T follicular helper cell (primary cell): ENCODE measurements at places on chromosomes 16 and 17.

DNA sequence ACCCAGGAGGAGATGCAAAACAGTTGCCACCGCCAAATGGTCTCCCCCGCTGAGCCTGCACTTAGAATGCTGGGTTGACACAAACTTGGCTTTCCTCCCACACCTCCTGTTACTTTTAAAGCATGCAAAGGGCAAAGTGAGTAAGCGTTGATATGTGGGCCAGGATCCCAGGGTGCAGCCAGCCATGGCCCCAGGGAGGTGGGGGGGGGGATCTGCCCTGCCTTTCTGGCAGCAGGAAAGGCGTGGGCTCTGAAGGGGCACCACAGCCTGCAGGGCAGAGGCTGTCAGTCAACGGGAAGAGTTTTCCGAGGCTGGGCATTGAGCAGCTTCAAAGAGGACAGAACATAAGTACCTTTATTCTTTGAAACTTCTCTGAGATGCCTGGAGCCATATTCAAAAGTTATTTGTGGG is 142.3 kb downstream of the ABCC12 start:
- DNase-seq: no peak

- DNase-seq: no peak
Measured at GRCh38 chr16:50856991-50857390, 115.1 kb downstream of the CYLD start.

DNA sequence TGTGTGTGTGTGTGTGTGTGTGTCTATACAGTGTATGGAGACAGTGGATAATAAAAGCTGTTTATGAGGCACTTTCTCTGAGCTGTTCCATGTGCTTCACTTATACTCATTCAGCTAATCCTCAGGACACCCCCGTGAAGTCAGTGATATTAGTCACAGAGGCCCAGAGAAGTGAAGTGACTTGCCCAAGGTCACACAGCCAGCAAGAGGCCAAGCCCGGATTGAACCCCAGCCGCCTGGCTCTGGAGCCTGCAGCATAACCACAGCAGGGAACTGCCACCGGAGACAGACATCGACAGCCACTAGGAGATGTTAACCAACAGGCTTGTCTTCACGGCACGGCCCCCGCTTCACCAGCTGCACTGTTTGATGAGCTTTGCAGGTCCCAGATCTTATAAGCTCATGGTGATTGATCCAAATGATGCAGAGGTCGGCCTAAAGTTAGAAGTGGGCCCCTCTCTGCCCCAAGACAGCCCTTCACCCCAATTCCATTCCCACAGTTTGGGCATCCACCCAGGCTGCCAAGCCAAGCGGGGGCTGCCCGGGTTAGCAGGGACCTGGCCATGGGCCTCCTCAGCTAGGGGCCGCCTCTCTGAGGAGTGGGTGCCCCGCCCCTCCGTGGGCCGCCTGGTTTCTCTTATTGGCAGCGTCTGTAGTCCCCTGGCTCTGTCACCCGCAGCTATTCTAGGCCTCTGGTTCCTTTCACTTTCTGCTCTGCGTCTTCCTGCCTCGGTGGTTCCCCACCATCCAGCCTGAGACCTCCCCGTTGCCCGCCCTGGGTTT is 30.9 kb downstream of the SOCS1 start:
- DNase-seq: peak; percentile 40

GRCh38 chr17:47630614-47631013 is 19.1 kb upstream of the KPNB1 start:
- no peak for DNase-seq

GRCh38 chr16:68651136-68651535 is 6.0 kb downstream of the CDH3 start:
- DNase-seq: no peak

DNA sequence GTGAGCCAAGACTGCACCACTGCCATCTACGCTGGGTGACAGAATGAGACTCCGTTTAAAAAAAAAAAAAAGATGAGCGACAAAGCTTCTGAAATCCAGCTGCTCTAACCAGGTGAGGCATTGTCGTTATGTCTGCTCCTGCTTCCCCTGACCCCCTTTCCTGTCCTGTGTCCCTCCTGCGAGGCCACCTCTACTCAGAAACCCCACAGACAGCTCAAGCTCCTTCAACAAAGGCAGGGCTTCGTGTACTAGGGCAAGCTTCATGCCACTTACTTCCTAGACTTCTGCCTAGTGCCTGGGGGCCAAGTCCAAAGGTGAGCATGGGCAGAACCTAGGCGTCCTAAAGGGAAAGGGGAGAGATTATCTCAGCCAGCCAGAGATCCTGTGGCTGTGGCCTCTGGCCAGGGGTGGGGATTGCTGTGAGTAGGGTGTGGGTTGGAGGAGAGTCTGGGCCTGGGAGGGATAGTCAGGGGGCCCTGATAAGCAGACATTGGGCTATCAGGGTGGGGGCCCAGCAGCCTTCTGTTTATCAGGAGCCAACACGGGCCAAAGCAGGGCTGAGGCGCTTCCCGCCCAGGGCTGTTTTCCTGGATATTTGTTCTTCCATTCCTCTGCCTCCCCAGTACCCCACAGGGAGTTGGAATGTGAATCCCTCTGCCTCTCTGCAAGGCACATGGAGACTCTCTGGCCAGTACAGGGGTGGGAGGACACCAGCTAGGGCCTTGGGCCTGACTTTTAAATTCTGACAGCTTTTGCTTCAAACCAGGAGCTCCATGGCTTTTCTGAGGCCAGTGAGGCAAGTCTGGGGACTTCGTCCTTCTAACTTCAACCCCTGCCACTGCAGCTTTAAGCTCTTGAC is 10.4 kb downstream of the ERAL1 start:
- DNase-seq: no peak

DNA sequence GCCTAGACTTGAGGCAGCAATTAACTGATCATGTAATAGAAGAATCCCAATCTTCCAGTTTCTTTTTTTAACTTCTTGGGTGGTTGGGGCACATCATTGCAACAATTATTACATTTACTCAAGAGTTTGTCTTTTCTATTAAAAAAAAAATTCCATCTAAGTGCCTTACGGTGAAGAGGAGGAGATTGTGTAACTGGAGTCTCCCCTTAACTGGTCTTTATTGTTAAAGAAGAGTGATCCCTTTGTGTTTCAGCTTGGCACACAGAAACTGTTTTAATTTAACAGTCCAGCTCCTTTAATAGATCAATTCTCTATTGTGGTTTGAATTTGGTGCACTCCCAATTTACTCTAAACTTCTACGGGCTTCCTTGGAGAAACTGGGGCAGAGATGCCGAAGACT is 75.2 kb downstream of the FTO start:
- DNase-seq: no peak

- no peak for DNase-seq
Measured at GRCh38 chr16:17365591-17366298, 105.0 kb downstream of the XYLT1 start.

DNA sequence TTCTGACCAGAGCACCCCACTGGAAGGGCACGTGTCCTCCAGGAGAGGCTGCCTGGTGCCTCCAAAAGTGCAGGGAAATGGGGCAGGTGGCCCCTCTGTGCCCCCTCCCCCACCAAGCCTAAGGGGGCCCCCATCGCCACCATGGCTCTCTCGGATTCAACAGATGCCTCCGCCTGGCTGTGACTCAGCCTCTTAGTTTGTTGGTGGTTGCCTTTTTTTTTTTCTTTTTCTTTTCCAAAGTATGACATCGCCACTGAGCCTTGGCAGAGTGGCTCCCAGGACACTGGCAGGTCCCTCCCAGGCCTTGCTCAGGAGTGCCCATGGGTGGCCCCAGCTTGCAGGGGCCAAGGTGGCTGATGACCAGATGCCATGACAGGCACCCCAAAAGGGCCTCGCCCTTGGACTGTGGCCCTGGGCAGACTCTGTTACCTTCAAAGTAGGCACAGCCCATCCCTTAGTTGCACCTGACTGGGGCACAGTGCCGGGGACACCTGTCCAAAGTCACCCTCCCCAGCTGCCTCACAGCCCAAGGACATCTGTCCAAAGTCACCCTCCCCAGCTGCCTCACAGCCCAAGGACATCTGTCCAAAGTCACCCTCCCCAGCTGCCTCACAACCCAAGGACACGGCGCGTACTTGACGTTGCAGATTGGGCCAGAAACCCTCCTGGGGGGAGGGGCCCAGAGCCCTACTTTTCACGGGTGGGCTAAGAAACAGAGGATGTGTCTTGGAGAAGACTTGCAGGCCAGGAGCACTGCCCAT is 29.6 kb downstream of the NPTX1 start:
- no peak for DNase-seq

DNA sequence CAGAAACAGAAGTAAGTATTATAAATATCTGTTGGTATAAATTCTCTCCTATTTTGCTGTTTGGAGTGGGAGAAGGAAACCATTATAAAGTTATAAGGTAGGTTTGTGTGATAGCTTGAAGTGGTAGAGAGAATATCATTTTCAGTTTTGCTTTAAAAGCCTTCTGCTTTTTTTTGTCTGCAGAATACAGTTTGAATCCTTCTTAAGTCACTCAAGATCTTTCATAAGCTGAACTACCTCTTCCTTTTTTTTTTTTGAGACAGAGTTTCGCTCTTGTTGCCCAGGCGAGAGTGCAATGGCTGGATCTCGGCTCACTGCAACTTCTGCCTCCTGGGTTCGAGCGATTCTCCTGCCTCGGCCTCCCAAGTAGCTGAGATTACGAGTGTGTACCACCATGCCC is 9.0 kb downstream of the ATAD5 start:
- DNase-seq: no peak

- DNase-seq: no peak
Measured at GRCh38 chr17:27905447-27906225, 12.5 kb upstream of the LYRM9 start.

GRCh38 chr17:74986206-74986576 is 1.2 kb upstream of the CDR2L start:
- DNase-seq: no peak

GRCh38 chr17:18910326-18910725 is 41.6 kb upstream of the SLC5A10 start:
- no peak for DNase-seq

GRCh38 chr16:1706386-1707192 is 594 bp downstream of the MAPK8IP3 start:
- DNase-seq: peak; percentile 20

DNA sequence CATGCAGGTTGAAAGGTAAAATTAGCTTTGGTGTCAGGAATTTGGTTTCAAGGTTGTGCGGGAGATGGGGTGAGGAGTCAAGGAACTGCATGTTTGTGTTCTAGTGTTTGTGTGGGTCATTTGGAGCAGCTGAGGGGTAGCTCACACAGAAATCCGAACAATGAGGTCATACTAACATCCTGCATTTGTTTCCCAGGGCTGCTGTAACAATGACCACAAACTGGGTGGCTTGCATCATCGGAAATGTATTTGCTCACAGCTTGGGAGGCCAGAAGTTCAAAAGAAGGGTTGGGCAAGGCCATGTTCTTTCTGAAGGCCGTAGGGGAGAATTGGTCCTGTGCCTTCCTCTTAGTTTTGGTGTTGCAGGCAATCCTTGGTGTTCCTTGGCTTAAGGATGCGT is 287.4 kb downstream of the HAPSTR1 start:
- no peak for DNase-seq

GRCh38 chr17:60156746-60157145 is 7.0 kb downstream of the CA4 start:
- DNase-seq: no peak

DNA sequence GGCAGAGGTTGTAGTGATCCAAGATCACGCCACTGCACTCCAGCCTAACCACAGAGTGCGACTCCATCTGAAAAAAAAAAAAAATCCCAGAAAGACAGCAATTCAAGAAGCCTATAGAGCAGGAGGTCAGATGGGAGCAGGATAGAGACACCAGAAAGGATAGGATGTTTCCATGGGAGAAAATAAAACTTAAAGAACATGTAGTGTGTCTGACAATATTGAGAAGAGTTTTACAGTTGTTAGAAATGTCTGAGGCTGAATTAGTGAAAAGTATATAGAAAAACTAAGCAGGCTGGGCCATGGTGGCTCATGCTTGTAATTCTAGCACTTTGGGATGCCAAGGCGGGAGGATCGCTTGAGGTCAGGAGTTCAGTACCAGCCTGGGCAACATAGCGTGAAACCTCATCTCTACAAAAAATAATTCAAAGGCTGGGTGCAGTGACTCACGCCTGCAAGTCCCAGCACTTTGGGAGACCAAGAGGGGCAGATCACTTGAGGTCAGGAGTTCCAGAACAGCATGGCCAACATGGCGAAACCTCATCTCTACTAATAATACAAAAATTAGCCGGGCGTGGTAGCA is 15.3 kb upstream of the TRIM37 start:
- DNase-seq: no peak

GRCh38 chr17:9285602-9286427 is 264.5 kb downstream of the NTN1 start:
- DNase-seq: no peak

DNA sequence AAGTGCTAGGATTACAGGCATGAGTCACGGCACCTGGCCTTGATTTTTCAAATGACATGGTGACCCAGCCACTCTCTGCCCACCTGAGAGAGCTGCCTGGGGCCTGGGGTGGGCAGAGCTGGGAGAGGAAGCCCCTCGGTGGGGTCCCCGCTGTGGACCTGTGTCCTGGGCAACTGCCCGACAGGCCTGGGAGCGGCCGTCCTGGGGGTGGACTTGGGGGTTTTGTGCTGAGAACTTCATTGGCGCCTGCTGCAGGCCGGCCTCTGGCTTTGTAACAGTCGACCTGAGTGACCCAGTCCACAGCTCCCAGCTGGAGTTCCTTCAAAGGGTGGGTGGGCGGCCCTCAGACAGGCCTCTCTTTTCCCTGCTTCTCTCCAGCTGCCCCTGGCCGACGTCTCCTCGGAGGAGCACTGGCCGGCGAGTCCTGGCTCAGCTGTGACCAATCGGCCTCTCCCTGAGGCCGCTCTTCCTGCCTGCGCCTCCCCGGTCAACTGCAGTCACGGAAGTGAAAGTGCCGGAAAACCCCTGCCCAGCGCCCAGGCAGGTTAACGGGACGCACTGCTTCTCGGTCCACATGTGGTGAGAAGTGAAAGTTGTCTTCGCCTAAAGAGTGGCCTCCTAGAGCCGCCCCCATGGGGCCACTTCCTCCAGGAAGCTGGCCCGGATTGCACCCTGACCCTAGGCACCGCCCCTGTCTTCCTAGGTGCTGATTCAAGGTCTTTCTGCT is 5.5 kb downstream of the CBFA2T3 start:
- no peak for DNase-seq

- no peak for DNase-seq
Measured at GRCh38 chr17:81918832-81919545, 1.0 kb upstream of the SIRT7 start.

- DNase-seq: no peak
Measured at GRCh38 chr16:4498546-4499195, 22.5 kb downstream of the HMOX2 start.

DNA sequence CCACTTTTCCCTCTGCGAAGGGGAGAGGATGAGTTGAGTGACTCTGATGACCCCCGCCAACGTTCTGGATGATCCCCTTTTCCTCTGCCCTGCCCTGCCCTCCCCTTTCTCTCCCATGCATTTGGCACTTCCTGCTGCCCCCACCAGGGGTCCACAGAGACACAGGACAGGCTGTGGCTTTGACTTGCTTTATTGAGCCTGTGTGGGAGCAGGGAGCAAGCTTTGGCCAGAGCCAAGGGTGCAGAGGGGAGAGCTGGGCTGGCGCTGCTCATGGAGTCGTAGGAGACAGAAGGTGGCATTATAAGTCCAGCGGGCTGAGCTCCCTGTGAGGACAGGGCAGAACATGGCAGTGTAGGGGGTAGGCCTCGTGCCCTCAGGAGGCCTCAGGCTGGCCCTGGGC is 1.6 kb downstream of the PPY start:
- no peak for DNase-seq
